Hepatic stellate cell (primary cell): ENCODE measurements at places on chromosomes 6 and 20.

DNA sequence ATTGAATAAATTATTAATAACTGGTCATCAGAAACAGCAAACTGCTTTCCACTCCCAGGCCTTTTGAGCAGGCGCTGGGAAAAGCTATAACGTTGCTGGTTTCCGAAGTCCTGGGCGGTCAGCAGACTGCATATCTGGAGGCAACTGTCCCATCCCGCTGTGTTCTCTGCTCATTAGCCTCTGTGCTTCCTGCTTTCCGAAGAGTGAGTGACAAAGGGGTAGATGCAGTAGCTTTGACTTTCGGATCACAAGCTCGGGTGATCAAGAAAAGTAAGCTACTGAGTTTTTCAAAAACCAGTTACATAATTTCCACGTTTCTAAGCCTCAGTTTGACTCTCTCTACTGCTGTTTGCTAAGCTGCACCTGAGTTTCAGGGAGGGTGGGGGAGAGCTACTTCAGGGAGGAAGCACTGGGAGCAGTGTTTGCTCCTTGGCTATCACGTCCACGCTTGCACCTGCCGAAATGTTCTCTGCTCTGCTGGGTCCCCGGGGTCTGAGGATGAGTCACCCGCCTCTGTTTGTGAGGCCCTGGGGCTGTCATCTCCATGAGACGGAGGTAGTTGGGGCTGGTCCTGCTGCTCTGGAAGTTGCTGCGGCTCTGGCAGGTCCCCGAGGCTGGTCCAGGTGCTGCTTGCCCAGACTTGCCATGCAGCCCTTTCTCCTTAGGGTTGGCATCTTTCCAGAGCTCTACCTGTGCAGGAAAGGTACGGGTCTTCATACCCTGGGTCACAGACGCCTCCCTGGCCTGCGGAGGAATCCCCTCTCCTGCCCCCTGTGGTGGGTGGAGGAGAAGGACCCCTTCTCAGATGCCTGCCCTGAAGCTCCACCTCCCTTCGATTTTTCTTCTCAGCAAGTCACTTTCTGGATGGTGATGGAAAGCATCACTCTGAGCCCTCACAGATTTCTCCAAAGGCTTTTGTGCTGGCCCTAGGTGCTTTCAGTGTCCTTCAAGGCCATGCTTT, 220.0 kb downstream of the QKI start:
- no peak for DNase-seq

- no peak for DNase-seq
These were observed 3.9 kb upstream of the LTV1 start for GRCh38 chr6:143839196-143839595.

DNA sequence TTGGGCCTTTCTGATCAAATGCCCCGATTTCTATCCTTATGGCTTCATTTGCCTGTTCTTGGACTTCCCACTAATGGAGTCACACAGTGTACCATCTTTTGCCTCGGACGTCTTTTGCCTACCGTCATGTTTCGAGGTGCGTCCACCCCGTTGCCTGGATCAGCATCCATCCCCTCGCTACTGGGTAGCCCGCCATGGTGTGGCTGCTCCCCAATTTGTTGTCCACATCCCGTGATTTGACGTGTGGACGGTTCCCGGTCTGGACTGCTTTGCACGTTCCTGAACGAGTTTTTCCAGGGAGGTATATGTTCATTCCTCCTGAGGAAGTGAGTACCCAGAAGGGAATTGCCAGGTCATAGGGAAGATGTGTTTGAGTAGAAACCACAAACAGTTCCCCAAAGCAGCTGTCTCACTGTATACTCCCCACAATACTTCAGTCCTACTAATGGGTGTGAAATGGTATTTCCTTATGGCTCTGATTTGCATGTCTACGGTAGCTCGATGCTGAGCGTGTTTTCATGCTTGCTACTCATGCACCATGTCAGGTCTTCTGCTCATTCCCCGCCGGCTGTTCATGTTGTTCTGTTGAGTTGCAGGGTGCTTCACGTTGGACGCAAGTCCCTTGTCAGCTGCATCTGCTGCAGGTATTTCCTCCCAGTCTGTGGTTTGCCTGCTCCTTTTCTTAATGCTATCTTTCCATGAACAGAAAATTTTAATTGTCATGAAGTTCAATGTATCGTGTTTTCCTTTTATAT, 86.8 kb upstream of the AFDN start:
- DNase-seq = no peak

DNA sequence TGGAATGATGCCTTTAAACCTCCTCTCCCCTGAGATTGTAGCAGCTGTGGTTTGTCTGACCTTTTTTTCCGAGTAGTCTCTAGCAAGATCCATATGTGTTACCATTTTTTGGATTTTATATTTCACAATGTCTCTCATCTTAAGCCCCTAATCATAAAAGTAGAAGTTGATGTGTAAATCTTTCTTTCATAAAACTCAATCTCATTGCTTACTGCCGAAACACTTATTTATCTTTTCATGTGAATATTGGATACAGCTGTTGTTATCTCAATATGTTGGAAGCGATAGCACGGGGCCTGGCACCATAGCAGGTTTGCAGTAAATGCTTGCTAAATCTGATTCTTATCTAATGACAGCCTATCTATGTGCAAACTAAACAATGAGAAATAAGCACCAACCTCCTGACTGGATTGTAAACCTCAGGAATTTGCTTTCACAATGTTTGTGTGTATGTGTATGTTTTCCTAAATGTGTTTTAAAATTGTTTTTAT, 14.2 kb downstream of the SMPDL3A start:
- DNase-seq = no peak

DNA sequence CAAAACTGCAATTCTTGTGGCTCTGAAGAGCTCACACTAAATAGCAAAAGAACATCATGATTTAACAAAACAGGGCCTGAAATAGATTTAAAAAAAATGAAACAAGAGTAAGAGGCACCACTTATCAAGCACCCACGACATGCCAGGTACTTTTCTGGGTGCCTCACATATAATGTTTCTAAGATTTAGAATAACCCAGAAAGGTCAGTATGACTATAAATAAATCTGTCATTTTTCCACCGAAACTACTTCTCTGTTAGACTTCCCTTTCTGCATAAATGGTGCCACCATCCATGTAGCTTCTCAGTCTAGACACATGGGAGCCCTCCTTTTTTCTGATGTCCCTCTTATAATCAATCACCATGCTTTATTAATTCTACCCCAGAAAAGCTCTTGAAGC, 652.4 kb upstream of the CHD6 start:
- DNase-seq = no peak

DNA sequence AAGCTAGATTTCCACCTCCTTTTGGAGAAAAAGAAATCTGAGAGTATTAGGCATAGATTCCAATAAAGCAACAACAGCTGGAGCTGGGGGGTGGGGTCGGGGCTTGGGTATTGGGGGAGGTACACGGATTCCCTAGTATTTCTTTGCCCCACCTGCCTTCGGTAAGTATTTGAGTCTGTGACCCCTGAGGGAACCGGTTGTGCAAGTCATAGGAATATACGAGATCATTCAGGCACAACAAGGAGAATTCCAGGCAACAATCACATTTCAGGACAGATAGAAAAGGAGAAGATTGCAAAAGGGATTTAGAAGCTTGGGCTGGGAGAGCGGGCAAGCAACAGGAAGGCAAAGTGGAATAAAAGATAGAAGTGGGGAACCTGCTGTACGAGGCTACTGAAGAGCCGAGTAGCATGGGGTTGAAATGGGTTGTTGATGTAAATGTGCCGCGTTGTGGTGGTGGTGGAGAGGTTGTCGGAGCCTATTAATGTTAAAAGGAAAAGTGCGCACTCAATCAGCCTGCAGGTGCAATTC, 148.9 kb downstream of the BCAS1 start:
- no peak for DNase-seq

DNA sequence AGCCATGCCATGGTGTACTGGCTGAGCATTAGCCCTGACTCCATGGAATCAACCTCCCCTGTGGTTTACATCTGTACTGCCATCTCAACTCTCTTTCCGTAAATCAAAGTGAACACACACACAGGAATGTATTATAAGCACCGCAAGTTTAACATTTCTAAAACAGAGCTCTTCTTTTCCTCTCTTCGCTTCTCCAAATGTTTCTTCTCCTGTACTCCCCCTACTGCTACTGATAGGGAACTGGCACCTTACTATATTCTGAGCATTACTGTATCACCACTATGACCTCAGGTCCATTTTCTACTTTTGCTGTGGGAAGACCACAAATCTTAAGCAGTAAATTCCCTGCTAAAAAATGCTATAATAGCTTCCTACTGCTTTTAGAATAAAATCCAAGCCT, 101.2 kb downstream of the NUS1 start:
- DNase-seq = no peak

- no peak for DNase-seq
These were observed 427.0 kb upstream of the SPTLC3 start for GRCh38 chr20:12581644-12582289.

GRCh38 chr6:109759098-109759955, 68.2 kb downstream of the FIG4 start:
- DNase-seq = no peak

DNA sequence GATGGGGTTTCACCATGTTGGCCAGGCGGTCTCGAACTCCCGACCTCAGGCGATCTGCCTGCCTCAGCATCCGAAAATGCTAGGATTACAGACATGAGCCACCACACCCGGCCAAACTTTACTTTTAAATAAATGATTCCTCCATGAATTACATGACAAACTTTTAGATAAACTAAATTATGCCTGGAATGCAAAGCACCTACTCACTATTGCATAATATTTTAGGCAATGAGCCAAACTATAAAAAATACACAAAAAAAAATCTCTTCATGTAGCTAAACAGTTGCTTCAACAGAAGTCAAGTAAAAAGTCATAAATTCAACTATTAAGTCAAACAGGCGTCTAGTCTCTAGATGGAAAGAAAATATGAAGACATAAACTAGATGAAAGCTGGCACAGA, 56.5 kb downstream of the PTPRK start:
- DNase-seq = no peak

- no peak for DNase-seq
These were observed 525.3 kb upstream of the JARID2 start for GRCh38 chr6:14720411-14721102.

DNA sequence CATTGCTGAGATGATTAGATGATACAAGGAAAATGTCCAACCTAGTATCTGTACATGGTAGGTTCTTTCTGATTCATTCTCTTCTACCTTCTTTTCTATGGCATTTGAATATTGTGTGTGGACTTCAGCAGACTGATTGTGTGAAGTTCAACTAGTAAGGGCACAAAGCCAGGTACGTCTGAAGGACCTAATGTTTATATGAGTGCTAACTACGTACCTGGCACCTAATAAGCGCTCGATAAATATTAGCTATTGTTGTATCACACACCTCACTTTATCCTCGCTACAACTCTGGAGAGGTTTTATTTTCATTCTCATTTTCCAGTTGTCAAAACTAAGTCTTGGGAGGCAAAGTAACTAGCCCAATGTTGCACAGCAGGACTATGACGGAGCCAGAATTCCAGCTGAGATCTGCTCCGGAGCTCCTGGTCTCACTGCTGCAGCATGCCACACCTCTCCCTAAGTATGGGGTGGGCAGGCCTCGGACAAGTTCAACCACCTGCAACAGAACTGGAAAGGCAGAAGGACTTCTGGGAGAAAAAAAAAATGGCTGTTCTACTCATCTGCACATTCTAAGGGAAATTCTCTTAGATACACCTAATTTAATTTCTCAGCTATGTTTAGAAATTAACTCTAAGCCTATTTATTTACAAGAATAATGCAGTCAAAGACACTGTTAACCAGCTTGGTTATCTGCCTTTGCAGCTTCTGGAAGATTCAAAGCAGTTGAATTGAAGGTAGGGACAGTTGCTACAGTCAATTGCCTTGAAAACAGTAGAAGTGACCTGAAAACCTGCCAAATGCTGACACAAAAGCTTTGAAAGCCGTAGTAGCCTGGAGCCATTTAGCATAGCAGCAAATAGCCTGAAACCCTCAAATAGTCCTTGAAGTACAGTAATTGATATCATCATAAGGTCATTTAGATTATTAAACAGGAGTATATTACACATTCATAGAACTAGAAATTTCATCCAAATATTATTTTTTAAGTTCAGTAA, 165.0 kb downstream of the PDE7B start:
- DNase-seq = no peak

DNA sequence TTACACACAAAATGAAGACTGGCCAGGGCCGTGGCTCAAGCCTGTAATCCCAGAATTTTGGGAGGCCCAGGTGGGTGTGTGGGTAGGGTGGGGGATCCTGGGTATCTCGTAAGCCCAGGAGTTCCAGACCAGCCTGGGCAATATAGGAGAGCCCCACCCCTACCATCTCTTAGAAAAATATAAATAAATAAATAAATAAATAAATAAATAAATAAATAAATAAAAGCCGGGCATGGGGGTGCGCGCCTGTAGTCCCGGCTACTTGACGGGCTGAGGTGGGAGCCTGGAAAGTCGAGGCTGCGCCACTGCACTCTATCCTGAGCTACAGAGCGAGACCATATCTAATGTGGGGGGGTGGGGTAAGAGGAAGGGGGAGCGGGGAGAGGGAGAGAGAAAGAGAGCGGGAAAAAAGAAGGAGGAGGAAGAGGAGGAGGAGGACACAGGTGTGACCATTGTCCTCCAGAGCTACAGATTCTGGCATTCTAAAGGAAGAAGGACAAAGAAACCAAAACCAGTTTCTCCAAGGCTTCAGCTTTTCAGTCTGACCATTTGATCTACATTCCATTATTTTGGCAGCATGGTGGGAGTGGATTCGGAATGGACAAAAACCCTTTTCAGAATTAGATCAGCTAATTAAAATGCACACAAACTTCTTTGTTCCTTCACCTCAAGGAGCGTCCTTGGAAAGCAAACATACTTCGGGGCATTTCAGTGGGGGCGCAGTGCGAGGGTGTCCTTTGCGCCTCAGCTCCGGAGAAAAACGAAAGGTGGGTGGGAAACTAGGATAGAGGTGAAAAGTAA, 577 bp upstream of the C6orf141 start:
- DNase-seq = no peak

DNA sequence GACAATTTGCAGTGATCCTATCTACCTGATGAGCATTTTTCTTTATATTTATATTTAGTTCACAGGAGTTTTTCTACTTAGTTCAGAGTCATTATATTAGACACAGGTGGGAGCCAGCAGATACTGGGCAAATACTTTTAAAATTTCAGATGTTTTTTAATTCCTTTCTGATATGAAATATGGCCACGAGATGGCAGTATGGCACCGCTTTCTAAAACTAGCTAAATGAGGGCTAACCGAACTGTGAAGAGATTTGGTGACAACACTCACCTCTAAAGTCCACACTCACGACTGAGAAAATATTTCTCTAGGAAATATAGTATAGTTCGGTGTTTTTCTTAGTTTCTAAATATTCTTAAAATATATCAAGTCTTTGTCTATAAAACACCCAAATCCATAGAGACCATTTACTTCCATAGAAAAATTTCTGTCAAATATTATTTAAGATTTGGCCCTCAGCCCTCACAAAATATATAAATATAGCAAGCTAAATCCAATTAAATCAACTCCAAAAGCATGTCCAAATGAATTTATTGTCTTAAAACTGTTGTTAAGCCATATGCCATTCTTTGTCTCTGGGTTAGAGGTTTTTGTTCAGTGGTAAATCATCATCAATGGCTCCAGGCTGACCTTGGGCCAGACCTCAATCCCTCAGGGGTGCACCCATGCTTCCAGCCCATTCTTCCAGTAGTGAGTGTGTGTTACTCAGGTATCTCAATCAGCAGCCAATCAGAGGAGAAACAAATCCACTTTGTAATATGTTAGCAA, 63.6 kb downstream of the HUS1B start:
- DNase-seq = peak; percentile 36
